ENCODE measurements at places on chromosomes 12 and 14.

- no peak for DNase-seq
These were observed 2.7 kb downstream of the JAG2 start for GRCh38 chr14:105165761-105166485.

- no peak for DNase-seq
These were observed 2.8 kb downstream of the RAN start for GRCh38 chr12:130874696-130875095.

DNA sequence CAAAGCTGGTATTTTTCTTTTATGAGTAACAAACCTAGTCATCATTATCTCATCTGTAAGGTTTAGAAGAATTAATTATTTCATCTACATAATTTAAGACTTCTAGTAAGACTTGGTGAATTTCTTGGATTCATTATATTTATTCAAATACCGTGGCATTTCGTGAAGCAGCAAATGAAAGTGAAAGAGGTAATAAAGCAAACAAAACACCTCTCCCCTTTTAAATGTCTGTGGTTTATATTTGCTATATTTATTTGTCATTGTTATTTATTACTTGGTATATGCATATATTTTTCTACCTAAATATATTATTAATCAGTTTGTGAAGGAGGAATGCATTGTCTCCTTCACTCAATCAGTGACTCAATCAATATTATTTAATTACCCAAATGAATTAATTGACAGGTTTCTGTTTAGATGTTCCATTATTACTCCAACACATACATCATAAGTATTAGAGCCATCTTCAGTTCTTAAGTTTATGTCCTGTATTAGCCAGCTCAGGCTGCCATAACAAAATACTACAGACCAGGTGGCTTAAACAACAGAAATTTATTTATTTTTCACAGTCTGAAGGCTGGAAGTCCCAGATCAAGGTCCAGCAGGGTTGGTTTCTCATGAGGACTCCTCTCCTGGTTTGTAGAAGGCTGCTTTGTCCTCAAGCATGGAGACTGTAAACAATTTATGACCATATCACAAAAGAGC, 6.6 kb downstream of the CFAP54 start:
- DNase-seq: no peak

GRCh38 chr12:47679785-47680184, 26.0 kb downstream of the RPAP3 start:
- DNase-seq: no peak

Data from adipocyte (in vitro differentiated cells).